ENCODE measurements at places on chromosomes 3 and 15.

GRCh38 chr3:188179006-188179966, 25.3 kb downstream of the LPP start:
- DNase-seq, result no peak

GRCh38 chr3:97612632-97613031, 151.9 kb upstream of the ARL6 start:
- no peak for DNase-seq

DNA sequence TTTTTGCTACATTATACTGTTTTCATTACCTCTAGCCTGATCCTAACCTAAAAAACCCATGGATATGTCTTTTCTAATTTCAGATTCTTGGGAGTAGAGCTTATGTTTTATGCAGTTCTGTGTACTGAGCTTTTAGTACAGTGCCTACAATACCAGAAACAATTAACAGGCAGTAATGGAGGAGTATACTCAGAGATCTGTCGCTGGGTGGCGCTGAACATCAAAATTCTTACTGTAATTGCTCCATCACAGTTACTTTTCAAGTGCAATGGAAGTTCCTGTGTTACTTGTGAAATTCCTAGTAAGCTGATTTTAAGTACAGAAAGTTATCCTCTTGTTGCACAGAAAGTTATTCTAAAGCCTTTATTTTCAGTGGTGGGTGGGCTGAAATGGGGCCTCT, 66.9 kb downstream of the RNF13 start:
- DNase-seq, result peak; percentile 2

- no peak for DNase-seq
Observed at GRCh38 chr3:165390166-165390565, 194.0 kb upstream of the SLITRK3 start.

- no peak for DNase-seq
Observed at GRCh38 chr3:13863965-13864595, 15.8 kb downstream of the WNT7A start.

GRCh38 chr15:93716615-93717231, 514.6 kb upstream of the MCTP2 start:
- no peak for DNase-seq

DNA sequence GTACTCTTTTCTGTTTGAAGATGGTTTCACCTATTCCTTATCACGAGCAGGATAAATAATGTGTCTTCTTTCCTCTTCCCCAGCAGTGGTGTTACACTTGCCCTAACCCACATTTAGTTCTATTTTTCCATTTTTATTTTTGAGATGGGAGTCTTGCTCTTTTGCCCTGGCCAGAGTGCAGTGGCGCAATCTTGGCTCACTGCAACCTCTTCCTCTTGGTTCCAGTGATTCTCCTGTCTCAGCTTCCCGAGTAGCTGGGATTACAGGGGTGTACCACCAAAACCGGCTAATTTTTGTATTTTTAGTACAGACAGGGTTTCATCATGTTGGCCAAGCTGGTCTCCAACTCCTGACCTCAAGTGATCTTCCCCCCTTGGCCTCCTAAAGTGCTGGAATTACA, 372.4 kb downstream of the FOXP1 start:
- DNase-seq, result no peak

GRCh38 chr3:151960961-151961580, 87.6 kb downstream of the SUCNR1 start:
- DNase-seq, result no peak

DNA sequence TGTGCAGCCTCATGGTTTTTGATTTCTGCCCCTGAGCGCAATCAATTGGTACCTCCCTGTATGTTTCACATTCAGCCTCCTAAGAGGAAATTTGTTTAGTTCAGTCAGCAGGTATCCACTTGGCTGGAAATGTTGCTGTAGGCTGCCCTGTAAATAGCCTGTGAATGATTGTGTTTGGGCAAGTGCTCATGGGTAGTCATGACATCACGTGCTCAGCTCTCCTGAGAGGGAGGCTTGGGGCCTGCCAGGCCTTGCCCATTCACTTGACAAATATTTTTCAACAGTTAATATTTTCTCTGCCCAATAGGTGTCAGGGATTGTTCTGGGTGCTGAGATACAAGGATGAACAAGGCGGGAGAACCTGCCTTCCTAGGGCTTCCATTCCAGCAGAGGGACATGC, 13.3 kb downstream of the HRH1 start:
- DNase-seq, result no peak

- no peak for DNase-seq
Observed at GRCh38 chr15:73905225-73905827, 20.9 kb upstream of the LOXL1 start.

GRCh38 chr3:169173636-169174035, 489.9 kb downstream of the MECOM start:
- no peak for DNase-seq

DNA sequence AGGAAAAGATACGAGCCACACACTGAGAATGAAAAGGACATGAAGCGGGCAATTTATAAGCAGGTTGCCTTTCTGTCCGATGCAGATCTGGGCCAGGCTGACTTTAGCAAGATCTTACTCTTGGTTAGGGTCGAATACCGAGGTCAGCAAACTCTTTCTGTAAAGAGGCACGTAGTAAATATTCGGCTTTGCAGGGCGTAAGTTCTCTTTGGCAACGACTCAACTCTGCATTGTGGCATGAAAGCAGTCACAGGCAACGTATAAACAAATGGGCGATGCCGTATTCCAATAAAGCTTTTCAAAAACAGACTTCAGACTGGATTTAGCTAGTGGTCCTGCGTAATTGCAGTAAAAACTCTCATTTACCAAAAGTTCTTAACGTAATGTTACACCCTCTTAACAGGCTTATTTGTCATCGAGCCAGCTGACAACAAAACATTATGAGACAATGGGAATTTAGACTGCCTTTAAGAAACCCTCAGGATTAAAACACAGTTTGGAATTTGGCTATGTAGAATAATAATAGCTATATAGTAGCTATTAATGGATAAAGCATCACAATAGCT, 13.1 kb upstream of the RPL35A start:
- DNase-seq, result no peak

DNA sequence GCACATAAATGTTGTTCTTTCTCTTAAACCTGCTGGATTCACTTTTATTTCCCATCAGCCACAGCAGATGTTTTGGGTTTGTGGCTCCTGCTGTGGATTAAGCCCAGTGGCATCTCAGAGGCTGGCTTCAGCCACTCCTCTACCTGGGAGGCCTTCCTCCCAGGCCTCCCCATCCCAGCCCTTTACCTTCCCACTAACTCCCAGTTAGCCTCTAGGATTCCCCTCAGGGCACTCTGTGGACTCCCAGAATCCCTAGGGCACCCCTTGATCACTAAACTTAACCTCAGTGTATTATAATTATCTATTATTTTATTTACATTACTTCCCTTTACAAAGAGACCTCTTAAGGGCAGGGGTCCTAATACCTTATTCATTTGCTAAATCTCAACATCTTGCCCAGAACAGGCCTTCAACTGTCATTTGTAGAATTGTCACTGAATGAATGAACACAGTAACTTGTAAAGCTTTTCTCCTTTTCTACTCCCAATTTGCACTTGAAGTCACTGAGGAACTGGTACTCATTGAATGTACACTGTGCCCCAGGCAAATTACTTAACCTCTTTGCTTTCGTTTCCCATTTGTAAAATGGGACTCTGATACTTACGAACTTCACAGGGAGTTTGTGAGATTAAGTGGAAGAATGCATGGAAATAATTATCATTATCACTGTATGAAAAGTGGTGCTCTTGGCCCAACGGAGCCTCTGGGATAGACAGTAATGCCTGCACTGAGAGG, 8.3 kb downstream of the CCDC13 start:
- DNase-seq, result no peak

GRCh38 chr15:97598353-97598798, 362.1 kb upstream of the ARRDC4 start:
- DNase-seq, result no peak

DNA sequence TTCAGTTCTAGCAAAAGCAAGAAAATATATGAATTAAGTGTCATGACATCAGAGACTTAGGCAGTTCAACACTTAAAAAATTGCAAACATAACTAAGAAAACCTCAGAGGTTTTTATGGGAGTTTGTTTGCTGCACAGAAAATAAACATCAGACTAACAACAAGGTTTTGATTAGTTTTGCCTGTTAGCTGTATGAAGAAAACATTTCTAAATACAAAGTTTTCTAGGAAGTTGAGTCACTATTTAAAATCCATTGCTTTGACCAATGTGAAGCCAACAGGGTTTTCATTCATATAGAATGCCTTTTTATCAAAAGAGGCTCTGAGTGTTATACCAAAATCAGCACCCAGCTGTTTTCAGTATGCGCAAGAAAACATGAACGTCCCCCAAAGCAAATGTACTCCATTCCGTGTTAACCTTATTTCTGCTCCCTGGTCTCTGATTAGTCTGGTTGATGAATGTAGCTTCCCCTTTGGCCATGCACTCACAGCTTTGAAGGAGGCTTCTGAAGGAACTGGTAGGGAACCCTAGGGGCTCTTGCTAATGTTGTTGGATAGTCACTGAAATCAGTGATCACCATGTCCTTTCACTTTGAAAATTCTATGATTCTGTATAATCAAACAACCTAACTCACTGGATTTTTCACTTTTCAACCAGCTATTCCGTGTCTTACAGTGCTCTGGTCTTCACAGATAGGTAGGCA, 89.6 kb upstream of the TSEN2 start:
- no peak for DNase-seq

DNA sequence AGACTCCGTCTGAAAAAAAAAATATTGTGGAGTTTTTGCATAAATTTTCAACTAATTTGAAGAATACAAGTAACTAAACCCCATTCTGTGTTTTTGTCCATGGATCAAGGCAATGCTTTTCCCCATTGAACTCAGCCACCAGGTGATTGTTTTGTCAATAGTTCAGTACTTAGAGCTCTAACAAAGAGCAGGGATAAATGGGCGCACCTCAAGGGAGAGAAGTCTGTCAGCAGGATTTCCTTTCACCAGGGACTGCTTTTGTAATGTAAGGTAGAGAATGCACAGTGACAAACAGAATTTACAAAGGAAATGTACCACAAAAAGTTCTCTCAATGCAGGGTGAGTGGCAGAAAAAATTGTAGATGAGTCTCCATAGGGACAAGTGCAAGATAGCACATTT, 10.8 kb upstream of the ATP13A5 start:
- DNase-seq, result no peak

- DNase-seq, result no peak
Observed at GRCh38 chr3:15578289-15578867, 23.0 kb downstream of the HACL1 start.

DNA sequence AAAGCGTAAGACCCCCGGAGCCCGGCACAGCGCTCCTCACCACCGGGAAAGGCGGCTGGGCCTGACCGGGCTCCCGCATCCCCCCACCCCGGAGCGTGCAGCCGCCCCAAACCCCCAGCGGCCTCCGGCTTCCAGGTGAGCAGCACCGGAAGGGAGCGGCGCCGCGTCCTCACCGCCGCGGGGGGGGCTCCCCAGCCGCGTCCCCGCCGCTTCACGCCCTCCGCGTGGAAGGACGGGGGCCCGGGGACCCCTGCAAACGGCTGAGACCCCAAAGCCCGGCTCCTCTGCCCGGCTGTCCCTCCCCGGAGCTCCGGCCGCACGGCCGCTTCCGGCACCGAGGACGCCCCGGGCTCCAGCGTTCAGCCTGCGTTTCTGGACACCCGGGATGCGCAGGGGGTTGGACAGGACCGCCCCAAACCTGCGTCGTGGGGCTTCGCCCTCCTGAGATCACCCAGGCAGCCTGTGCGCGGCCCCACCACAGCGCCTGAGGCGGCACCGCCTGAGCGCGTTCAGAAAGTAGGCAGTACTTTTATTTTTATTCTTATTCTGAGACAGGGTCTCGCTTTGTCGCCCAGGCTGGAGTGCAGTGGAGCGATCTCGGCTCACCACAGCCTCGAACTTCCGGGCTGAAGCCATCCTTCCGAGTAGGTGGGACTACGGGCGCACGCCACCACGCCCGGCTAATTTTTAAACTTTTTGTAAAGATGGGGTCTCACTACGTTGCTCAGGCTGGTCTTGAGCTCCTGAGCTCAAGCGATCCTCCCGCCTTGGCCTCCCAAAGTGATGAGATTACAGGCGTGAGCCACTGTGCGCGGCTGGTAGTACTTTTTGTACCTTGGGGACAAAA, 51.6 kb upstream of the BLM start:
- no peak for DNase-seq

DNA sequence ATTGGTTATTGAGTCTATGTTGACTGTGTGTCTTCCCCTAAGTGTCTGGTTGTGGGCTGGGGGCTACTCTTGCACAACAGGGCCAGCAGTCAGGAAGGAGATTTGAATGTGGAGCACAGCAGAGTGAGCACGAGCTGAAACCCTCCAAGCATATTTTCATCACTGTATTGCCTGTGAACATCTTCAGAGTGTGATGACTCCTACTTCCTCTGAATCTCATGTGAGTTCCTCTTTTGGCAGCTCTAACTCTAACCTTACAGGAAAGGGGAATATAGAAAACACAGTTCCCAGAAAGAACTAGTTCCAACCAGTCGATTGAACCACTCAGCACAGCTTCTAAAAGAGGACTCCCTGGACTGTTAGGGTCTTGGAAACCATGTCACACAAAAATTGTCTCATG, 211.6 kb downstream of the RAP2B start:
- no peak for DNase-seq

DNA sequence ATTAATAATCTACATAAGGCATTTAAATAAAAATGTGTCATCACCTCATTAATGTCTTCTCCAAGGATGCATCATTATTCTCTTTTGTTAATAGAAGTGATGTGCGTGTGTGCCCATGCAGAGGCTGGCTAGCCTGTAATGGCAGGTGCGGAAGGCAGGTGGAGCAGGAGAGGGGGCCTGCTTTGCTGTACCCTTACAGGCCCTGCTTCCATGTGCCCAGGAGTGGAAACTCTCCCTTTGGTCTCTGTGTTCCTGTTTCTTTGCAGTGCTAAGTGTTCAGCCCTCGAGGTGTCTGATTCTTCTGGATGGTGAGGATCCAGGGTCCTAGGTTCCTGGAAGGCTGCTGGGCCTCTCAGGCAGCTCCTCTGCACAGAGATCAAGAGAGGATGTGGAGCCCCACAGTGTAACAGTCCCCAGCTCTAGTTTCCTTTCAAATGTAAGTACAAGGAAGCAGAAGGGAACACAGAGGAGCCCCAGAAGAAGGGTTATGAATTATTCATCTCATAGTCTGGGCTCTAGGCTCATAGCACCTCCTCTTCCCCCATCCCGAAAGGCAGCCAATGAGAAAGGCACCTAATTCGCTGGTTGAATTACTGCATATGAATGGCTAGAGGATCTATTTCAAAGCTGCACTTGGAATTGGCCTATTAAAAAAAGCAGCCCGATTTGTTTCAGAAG, 39.2 kb upstream of the AGBL1 start:
- DNase-seq, result no peak

DNA sequence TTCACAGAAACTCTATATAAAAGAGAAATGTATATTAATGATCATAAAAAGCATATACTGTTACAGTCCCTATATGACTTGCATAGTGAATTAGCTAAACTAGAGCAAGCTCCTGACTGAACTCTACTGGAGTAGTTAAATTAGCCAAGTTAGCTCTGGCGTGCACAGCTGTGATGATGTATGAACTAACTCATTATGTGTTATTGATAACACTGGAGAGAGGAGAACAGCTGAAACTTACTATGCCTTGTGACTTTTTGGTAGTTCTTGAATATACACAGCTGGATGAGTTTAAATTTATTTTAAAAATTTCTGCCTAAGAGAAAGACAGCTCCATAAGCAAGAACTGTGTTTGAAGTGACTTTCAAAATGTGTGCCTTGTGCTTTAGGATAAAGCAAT, 8.1 kb downstream of the TIPARP start:
- no peak for DNase-seq
